Ascending aorta (tissue), 2 donors: ENCODE measurements at places on chromosomes 2 and 18.
A peak's percentile ranks its signal among the peaks of the same experiment; 100 is the strongest.

GRCh38 chr18:48733643-48734253, 194.9 kb downstream of the CTIF start:
- H3K36me3 ChIP-seq: no peaks in the 10 kb centered on the region
- H3K27ac ChIP-seq: peak overlapping the region; percentile 47
- H3K4me1 ChIP-seq: peaks cover 5% of the 10 kb centered on the region
- no peaks in the 10 kb centered on the region for H3K27me3 ChIP-seq
- no peak for DNase-seq
- H3K4me3 ChIP-seq: no peak overlapping the region

- DNase-seq: no peak
- H3K36me3 ChIP-seq: no peaks in the 10 kb centered on the region
- H3K4me3 ChIP-seq: no peak overlapping the region
- H3K4me1 ChIP-seq: no peaks in the 10 kb centered on the region
Observed at GRCh38 chr2:166932032-166932431, 43.8 kb downstream of the XIRP2 start.

DNA sequence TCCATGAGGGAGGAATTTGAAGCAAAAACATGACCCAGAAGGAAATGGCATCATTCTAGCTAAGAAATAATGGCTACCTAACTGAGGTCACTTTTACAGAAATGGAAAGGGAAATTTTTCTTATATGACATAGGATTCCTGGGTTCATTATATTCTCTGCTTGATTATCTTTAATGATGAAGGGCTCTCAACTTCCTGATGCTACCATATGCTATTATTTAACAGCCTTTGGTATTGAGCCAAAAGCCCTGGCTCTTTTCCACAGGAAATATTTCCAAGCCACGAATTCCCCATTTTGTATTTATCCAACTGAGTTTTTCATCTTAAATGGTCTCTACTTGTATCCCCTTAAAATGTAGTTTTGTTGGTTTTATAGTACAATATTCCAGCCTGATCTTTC, 63.2 kb upstream of the NPAS2 start:
- no peaks in the 10 kb centered on the region for H3K27me3 ChIP-seq
- no peak overlapping the region for H3K27ac ChIP-seq
- DNase-seq: no peak
- H3K4me3 ChIP-seq: no peak overlapping the region
- H3K36me3 ChIP-seq: no peaks in the 10 kb centered on the region
- peaks cover 32% of the 10 kb centered on the region for H3K4me1 ChIP-seq

DNA sequence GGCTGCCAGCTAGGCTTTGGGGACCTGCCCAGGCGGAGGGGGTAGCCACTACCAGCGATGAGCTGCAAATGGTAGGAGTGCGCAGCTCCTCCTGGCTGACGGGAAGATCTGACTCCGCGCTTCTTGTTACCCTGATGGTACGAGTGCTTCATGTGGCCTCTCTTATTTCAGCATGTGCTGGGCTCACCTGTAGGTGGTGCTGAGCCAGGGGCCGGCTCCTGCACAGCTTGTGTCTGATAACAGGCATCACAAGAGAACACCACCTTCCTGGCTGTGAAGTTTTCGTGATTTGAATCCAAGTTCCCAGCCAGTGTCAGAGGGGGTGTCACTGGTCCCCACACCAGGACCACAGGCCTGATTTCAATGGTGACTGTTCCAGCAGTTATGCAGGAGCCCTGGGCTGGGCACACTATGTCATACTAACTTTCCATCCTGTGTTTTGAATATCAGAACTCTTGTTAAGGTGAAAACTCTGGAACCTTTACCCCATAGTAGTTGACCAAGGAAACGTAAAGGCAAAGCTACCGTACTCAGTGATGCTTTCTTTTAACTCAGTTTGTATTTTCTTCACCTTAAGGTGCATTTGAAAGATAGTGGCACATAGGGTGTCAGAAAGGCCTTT, 28.0 kb downstream of the APCDD1 start:
- no peaks in the 10 kb centered on the region for H3K4me1 ChIP-seq
- no peak overlapping the region for H3K4me3 ChIP-seq
- no peak for DNase-seq

- no peaks in the 10 kb centered on the region for H3K4me1 ChIP-seq
- no peaks in the 10 kb centered on the region for H3K36me3 ChIP-seq
- no peak overlapping the region for H3K4me3 ChIP-seq
- H3K27ac ChIP-seq: no peak overlapping the region
- DNase-seq: no peak
Observed at GRCh38 chr2:7161501-7161900, 244.3 kb downstream of the RNF144A start.

- peak; percentile 76 for DNase-seq
- no peaks in the 10 kb centered on the region for H3K4me1 ChIP-seq
- peak overlapping the region; percentile 2 for H3K27ac ChIP-seq
- no peak overlapping the region for H3K4me3 ChIP-seq
Observed at GRCh38 chr2:203811491-203812221, 55.9 kb upstream of the CTLA4 start.

DNA sequence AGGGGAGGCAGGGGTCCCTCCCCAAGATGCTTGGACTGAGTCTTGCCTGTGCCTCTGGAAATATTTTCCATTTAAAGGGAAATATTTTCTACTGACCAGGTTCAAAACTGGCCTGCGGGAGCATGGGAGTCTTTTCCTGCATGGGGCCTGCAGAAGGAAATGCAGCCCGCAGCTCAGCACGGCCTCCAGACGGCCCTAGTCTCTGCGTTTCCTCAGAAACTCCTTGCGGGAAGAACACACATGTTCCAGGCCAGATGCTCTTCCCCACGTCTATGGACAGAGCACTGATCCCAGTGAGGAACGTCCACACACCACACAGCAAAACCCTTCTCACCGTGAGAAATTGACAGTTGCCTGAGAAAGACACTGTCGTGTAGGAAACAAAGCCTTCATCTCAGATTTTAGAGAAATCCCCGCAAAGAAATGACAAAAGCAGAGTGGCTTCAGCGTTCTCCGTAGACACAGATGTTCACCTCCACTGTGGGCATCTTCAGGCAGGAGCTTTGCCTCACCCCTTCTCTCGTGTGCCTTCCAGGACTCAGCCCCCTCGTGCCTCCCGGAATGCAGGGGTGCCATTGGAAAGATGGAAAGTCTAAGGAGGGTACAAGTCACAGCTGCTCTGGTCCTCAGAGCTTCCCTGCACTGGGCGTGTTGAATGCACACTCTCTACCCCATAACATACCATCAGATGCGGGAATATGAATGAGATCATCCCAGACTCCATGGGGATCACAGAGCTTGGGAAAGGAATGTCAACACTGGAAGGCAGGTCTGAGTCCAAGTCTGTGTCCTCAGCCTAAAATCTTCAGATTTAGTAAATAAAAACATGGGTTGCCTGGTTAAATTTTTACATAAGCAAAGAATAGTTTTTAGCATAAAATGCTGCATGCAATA, 438.7 kb upstream of the SALL3 start:
- H3K27me3 ChIP-seq: no peaks in the 10 kb centered on the region
- no peaks in the 10 kb centered on the region for H3K4me1 ChIP-seq
- H3K4me3 ChIP-seq: no peak overlapping the region
- H3K27ac ChIP-seq: no peak overlapping the region

GRCh38 chr2:59297816-59298215, 1056.7 kb upstream of the FANCL start:
- no peak overlapping the region for H3K27ac ChIP-seq
- DNase-seq: no peak
- no peaks in the 10 kb centered on the region for H3K4me1 ChIP-seq
- H3K4me3 ChIP-seq: no peak overlapping the region

DNA sequence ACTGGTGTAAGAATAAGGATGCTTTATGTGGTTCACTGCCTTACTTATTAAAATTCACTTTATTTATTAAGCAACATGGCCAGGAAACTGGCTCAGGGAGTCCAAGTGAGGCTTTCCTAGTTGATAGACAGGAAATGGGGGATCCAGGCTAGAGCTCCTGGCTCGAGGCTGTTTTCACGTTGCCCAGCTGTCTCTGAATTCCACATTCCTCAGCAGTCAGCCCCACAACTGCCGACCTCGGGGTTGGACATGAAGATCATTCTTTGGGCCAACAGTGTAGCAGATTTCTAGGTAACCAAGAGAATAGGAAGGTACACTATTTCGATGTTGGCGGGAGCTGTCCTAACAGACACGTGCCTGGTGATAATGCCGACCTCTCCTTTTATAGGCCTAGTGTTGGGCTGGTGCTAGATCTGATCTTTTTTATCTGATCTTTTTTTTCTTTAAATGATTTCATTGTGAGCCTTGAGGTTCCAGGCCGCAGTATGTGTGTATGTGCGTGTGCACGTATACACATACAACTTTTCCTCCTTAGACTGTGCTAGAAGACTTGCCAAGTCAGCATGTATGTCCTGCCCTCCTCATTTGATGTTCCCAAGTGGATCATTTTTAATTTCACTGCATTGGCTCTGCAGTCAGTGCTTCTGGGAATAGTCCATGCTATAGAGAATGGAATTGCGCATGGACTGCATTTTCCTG, 103.5 kb downstream of the CABLES1 start:
- peaks cover 23% of the 10 kb centered on the region for H3K4me1 ChIP-seq
- DNase-seq: no peak
- no peak overlapping the region for H3K4me3 ChIP-seq

DNA sequence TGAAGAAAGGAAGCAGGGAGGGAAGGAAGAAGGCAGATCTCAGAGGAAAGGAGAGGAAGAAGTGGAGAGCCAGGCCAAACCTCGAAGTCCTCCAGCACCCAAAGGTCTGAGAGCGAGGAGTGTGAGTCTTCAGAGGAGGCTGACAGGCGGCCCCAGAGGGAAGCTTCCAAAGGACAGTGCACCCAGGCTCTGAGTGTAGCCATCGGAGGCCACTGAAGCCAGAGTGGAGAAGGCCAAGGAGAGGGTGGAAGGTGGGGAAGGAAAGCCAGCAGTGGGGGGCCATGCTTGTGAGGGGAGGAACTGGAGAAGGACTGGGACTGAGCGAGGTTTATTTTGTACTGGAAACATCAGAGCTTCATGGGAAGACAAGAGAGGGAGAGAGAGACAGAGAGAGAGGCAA, 6.0 kb downstream of the ATP6V1B1 start:
- H3K27ac ChIP-seq: no peak overlapping the region
- DNase-seq: no peak
- no peaks in the 10 kb centered on the region for H3K4me1 ChIP-seq
- H3K36me3 ChIP-seq: no peaks in the 10 kb centered on the region

- H3K27me3 ChIP-seq: no peaks in the 10 kb centered on the region
- H3K36me3 ChIP-seq: no peaks in the 10 kb centered on the region
- no peak for DNase-seq
- H3K4me1 ChIP-seq: no peaks in the 10 kb centered on the region
- H3K4me3 ChIP-seq: no peak overlapping the region
Observed at GRCh38 chr2:148756292-148756975, 111.9 kb downstream of the EPC2 start.

DNA sequence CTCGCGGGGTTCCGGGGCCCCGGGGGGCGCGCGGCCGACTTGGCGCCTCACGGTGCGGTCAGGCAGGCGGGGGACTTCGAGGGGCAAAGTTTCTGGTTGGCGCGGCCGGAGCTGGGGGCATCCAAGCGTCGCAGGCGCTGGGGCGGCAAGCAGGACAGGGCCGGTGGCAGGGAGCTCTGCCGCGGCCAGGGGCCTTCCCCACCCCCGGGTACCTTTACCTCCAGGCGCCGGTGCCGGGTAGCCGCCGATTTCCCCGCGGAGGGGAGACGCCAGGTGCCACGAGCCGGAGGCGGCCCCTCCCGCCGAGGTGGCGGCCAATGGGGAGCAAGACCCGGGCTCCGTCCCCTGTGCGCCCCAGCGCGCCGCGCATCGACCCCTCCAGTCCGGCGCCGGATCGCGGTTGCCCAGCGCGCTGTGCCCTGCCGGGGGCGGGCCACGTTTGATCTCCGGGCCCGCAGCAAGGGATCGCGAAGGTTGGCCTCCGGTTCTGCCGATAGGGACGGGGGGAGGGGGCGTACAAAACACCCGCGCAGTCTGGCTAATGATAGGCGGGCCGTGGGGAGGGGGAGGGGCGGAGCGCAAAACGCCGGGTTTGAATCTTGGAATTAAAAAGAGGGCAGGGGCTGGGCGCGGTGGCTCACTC, at the start of gene ST8SIA5:
TSS of gene ST8SIA5 (minus strand) at position 495 of the 643 bp plus-strand sequence. CDS start 545 bp downstream, outside the sequence.
- H3K36me3 ChIP-seq: no peaks in the 10 kb centered on the region
- H3K4me1 ChIP-seq: no peaks in the 10 kb centered on the region
- peaks cover 6% of the 10 kb centered on the region for H3K27me3 ChIP-seq
- no peak within 1 kb of the TSS for H3K27ac ChIP-seq
- H3K4me3 ChIP-seq: peak within 1 kb of the TSS; percentile 51

GRCh38 chr18:40902436-40902835, 1052.6 kb upstream of the PIK3C3 start:
- H3K4me1 ChIP-seq: no peaks in the 10 kb centered on the region
- DNase-seq: no peak
- no peak overlapping the region for H3K27ac ChIP-seq
- H3K27me3 ChIP-seq: no peaks in the 10 kb centered on the region

- no peak overlapping the region for H3K4me3 ChIP-seq
- no peak for DNase-seq
- no peaks in the 10 kb centered on the region for H3K27me3 ChIP-seq
- H3K27ac ChIP-seq: peak overlapping the region; percentile 22
- H3K36me3 ChIP-seq: no peaks in the 10 kb centered on the region
- H3K4me1 ChIP-seq: peaks cover 30% of the 10 kb centered on the region
Observed at GRCh38 chr18:56200381-56200911, 437.9 kb downstream of the TXNL1 start.

GRCh38 chr2:20186855-20187187, 38.1 kb downstream of the SDC1 start:
- H3K4me3 ChIP-seq: no peak overlapping the region
- H3K27ac ChIP-seq: no peak overlapping the region
- H3K4me1 ChIP-seq: no peaks in the 10 kb centered on the region
- DNase-seq: no peak

GRCh38 chr2:236177604-236177966, 9.4 kb upstream of the GBX2 start:
- no peak for DNase-seq
- H3K36me3 ChIP-seq: no peaks in the 10 kb centered on the region
- no peak overlapping the region for H3K27ac ChIP-seq
- peaks cover 10% of the 10 kb centered on the region for H3K4me1 ChIP-seq

GRCh38 chr2:21256006-21256405, 132.2 kb downstream of the TDRD15 start:
- no peaks in the 10 kb centered on the region for H3K4me1 ChIP-seq
- H3K27me3 ChIP-seq: no peaks in the 10 kb centered on the region
- H3K4me3 ChIP-seq: no peak overlapping the region
- H3K27ac ChIP-seq: no peak overlapping the region

DNA sequence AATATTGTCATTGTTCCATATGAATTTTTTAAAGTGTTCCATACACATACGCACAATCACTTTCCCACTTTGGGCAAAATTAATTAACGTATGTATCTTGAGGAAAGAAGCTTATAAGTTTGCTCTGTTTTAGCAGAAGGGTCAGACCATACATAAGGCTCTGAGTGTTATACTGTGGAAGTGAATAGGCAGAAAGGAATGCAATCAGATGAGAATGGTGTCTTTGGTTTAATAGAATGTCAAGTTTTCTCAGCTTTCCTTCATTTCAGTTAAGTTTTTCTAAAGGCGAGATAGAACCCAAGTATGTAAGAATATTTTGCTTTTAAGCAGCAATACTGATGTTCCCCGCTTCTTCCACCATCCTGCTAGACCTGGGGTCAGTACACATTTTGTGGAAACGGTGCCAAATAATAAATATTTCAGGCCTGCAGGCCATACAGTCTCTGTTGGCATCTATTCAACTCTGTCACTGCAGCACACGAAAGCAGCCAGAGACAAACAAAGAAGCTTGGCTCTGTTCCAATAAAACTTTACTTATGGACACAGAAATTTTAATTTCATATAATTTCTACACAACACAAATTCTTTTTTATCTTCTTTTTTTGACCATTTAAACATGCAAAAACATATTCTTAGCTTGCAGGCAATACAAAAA, 100.6 kb downstream of the UPP2 start:
- DNase-seq: no peak
- no peaks in the 10 kb centered on the region for H3K4me1 ChIP-seq
- H3K36me3 ChIP-seq: no peaks in the 10 kb centered on the region
- no peak overlapping the region for H3K27ac ChIP-seq
- no peaks in the 10 kb centered on the region for H3K27me3 ChIP-seq

- H3K27me3 ChIP-seq: no peaks in the 10 kb centered on the region
- no peaks in the 10 kb centered on the region for H3K4me1 ChIP-seq
- H3K27ac ChIP-seq: no peak overlapping the region
Observed at GRCh38 chr2:173571021-173571821, 216.5 kb downstream of the CDCA7 start.
